ENCODE measurements at places on chromosomes 6 and 20.

GRCh38 chr6:154993026-154993425 is 2.1 kb upstream of the TIAM2 start:
- no peak for DNase-seq

GRCh38 chr6:106163966-106164877 is 78.1 kb downstream of the PRDM1 start:
- DNase-seq: peak; percentile 84

GRCh38 chr6:44432726-44433125 is 45.2 kb downstream of the CDC5L start:
- no peak for DNase-seq

GRCh38 chr20:5353624-5354496 is 37.1 kb upstream of the PROKR2 start:
- peak; percentile 62 for DNase-seq

DNA sequence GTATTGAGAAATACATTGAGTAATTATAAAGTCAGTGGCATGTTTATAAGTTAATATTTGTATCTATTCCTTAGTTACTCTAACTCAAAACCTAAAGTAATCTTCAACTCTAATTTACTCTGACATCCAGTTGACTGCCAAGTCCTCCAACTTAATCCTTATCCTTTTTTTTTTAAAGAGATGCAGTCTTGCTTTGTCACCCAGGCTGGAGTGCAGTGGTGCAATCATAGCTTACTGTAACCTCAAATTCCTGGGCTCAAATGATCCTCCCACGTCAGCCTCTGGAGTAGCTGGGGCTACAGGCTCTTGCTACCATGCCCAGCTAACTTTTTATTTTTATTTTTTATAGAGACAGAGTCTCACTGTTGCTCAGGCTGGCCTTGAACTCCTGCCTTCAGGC is 24.4 kb downstream of the PTPN1 start:
- no peak for DNase-seq

GRCh38 chr6:100512203-100512862 is 47.6 kb upstream of the SIM1 start:
- DNase-seq: peak; percentile 46
